Spinal cord (tissue), 10 donors: ENCODE measurements at places on chromosomes 12 and 14. TPM values are rescaled to one million over a fixed set of nuclear protein-coding genes. Genes with fewer than 3 reads are reported as not detected.

ACOT6 gene
- 0.11 TPM for total RNA-seq

TAS2R7 gene
- not detected for total RNA-seq

APOF gene
- not detected for total RNA-seq

IKZF4 gene
- total RNA-seq, result 5.2 TPM

LTBR gene
- total RNA-seq, result 43.5 TPM

ZNF891 gene
- 7.5 TPM for total RNA-seq

DLK1 gene
- 5.3 TPM for total RNA-seq

PUS1 gene
- 5.9 TPM for total RNA-seq

IGF1 gene
- total RNA-seq, result 20.4 TPM

HECTD4 gene
- 115 TPM for total RNA-seq

SLC2A14 gene
- 0.22 TPM for total RNA-seq

SDS gene
- total RNA-seq, result 0.50 TPM

DNA sequence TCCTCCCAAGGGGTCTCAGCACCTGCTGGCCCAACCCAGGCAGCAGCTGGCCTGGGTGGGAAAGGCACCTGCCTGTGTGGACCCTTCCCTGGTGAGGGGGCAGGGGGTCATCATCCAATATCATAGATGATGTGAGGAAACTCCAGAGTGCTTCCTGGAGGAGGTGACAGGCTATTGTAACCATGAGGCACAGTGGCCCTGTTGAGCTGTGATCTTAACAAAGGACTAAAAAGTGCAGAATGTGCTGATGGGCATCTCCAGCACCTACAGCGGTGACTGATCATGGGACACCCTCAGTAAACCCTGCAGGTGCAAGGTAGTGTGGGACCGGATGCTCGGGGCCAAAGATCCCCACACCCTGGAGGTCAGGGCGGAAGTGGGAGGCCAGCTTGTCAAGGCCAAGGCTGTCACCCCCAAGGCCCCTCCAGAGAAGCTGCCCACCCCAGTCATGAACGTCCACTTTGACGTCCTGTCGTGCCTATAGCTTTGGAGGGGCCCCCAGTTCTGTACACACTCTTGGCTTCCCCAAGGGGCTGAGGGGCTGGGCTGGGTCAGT lies 7.5 kb downstream of the MMP17 start:
- DNase-seq, result no peak

DNA sequence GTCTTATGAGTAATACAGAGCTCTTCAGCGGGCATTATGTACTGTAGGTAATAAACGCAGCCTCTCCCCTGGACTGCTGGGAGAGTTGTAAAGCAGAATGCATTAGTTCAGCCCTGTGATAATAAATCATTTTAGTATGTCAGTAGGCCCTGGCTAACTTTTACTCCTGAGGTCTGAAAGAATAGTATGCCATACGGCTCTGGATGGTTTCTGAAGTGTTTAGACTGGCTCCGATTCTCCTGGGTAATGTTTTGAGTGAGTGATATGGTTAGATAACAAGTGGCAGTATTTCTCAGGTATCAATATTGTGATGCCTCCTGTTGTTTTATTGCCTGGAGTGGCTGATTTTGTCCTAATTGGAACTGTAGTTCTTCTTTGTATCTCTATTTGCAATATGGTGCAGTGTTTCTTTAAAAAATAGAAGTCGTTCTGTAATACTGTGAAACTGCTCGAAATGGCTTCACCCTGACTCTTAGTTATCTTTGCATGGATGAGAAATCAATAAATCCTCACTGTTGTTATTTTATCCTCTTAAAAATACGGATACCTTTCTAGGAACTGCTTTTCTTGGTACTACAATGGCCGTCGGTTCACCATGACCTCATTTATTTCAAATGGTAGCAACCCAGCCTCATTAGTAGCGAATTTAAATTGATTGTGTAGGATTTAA lies 100.2 kb downstream of the PDZRN4 start:
- no peak for DNase-seq

DNA sequence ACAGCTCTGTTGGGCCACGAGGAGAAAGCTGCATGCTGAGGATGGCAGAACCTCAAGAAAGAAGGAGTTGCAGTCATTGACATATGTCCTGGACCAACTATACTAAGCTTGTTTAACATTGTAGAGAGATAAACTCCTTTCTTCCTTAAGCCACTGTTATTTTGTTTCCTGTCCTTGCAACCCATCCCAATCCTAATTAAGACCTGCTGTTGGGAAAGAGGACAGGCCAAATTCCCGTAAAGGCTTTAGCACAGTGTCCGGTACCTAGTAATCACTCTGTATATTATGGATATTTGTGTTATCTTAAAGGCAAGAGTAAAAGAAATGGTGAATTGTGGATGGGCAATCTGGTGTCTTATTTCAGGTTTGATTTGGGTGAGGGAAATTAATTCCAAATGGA lies 53.5 kb upstream of the WSCD2 start:
- DNase-seq, result no peak

DNA sequence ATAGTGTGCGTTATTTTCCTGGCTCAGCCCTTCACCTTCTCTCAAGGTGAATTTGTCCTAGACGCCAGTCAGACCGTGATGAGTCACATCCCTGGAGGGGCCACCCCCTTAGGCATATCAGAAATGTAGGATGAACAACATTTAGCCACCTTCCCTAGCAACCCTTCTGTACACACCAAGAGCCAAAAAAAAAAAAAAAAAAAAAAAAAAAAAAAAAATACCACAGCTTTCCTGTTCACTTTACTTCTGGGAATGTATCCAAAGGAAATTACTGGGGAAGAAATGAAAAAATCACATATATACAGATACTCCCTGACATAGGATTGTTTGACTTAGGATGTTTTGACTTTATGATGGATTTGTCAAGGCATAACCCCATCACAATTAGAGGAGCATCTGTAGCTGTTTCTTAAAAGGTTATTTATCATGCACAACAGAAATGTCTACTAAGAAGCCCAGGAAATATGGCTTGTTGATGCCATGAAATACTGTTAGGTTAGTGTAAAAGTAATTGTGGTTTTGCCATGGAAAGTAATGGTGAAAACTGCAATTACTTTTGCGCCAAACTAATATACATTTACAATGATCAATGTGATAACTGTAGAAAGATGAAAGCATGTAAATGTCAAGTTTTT lies 68.2 kb upstream of the BDKRB2 start:
- DNase-seq, result no peak

- DNase-seq, result no peak
These were observed 3.7 kb downstream of the CLEC14A start for GRCh38 chr14:38252066-38252710.

GRCh38 chr12:32390572-32391219 lies 8.7 kb upstream of the FGD4 start:
- no peak for DNase-seq

GRCh38 chr14:74691456-74691855 lies 21.4 kb downstream of the AREL1 start:
- no peak for DNase-seq

DNA sequence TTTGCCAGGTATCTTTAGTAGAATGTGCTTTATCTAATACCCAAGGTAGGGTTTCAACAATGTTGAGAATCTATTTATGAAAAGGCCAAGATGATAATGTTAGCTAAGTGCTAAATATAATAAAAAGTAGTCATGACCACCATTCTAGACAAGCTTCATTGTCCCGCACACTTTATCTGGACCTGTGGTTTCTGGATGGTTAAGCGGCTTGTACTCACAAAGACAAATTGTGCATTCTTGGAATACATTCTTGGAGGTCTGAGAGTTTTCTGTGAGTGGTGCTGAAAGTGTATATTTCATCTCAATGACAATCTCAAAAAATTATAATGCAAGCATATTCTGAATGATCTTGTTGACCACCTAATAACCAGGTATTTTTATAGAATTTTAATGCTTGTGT lies 646.9 kb downstream of the DIO2 start:
- DNase-seq, result no peak

DNA sequence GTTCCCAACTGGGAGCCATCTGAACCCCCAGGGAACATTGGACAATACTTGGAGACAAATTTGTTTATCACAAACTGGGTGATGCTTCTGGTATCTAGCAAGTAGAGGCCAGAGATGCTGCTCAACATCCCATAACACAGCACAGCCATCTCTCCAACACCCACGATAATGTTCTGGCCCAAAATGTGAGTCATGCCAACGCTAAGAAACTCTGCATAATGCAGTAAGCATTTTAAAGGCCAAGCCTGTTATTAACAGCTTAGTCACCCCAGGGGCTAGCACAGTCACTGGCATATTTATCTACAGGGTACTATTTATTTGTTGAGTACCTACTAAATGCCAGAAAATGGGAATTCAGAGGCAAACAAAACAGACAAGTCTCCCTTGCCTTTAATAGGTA lies 873.1 kb upstream of the TMEM132C start:
- DNase-seq, result no peak

GRCh38 chr14:94515426-94515825 lies 6.2 kb upstream of the SERPINA12 start:
- DNase-seq, result no peak

DNA sequence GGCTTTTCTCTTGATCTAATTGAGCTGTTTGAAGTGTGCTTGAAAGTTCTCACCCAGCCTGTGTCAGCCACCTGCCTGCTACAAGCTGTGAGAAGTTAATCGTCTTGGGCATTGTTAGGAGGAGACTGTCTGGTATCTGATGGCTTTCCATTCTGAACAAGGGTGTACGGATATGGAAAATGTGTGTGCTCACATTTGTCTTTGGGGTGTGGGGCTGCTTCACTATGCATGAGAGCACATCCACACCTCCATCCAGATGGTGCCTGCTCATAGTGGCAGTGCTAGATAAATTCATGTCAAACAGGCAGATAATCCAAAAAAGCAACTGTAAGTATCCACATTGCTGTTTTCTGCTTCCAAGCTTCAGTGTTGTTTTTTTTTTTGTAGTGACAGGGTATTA lies 462.2 kb downstream of the DIO2 start:
- DNase-seq, result no peak

DNA sequence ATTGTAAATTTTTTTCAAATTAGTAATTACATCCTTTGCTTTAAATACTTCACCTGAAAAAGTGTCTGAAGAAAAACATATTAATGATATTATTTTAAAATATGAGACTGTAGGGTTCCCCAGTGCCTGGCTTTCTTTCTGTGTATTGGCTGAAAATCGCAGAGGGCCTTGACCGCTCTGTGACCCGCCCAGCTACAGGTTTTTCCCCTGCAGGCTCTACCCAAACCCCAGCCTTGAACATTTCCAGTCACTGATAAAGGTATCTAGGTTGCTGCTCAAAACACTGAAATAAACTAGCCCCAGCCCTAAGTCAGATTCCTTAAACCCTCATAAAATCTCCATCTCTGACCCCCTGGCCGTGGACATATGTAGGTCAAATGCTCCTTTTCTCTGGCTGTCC lies 11.9 kb downstream of the KLRG1 start:
- DNase-seq, result no peak

GRCh38 chr12:62873826-62874448 lies 61.0 kb downstream of the PPM1H start:
- DNase-seq, result no peak

DNA sequence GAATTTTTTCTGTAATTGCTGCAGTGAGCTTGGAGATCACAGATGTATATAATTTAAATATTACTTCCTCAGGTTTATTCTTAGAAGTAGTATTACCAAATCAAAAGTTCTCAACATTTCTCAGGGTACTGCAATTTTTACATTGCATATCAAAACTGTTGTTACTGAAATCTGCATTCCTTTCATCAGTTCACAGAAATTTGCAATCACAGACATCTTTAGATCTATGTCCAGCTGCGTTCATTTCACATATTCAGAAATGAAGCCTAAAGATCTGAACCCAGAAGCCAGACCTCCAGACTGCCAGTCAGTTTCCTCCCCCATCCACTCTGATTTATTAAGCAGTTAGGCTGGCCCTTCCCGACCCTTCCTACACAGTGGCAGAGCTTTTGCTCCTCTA lies 18.2 kb upstream of the IFT81 start:
- no peak for DNase-seq

GRCh38 chr14:93533842-93534241 lies 103.1 kb downstream of the UNC79 start:
- no peak for DNase-seq

- DNase-seq, result no peak
These were observed 56.5 kb upstream of the CDKL1 start for GRCh38 chr14:50452979-50453705.
